ENCODE measurements at places on chromosomes 3 and 15. TPM values are rescaled to one million over a fixed set of nuclear protein-coding genes. Genes with fewer than 3 reads are reported as not detected.

DNA sequence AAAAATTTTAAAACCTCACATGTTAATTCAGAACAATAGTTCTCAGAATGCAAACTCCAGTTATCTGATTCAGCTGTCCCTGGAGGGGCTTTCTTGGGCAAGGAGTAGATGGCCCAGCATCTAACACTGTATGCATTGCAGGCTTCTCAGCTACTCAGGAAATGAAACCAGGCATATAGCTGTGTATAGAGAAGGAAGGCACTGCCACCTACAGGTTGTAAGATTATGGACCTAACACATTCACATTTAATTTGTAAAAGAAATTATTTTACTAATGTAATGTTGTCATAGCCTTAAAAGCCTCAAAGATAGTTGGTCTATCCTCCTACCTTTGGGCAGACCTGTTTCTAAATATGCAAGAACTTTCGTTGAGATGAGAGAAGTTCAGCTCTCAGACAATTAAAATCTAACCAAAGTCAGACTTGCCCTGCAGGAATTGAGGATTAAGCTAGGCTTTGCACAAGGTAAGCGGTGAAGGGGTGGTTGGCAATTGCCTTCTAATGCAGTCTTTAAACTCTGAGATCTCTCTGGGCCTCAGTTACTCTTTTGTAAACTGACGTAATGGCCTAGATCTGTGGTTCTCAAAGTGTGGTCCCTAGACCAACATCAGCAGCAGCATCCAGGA is 132.8 kb upstream of the SLC24A5 start:
- no peaks in the 10 kb centered on the region for H3K4me1 ChIP-seq
- H3K4me3 ChIP-seq = no peak overlapping the region
- H3K27me3 ChIP-seq = no peaks in the 10 kb centered on the region
- peak; percentile 70 for DNase-seq

FBXW12 gene
- polyA plus RNA-seq = not detected

GRCh38 chr3:141312354-141313092 is 55.8 kb upstream of the ZBTB38 start:
- no peaks in the 10 kb centered on the region for H3K27me3 ChIP-seq
- H3K4me3 ChIP-seq = no peak overlapping the region
- no peaks in the 10 kb centered on the region for H3K36me3 ChIP-seq
- no peak for DNase-seq

- H3K27ac ChIP-seq = peak within 1 kb of the TSS; percentile 91
- peak within 1 kb of the TSS; percentile 73 for H3K4me3 ChIP-seq
- H3K36me3 ChIP-seq = peaks cover 6% of the 10 kb centered on the region
- no peaks in the 10 kb centered on the region for H3K27me3 ChIP-seq
- H3K4me1 ChIP-seq = peaks cover 17% of the 10 kb centered on the region
Measured at GRCh38 chr15:88620995-88621772, at the start of gene AEN. TSS of gene AEN (plus strand) at chr15:88621340. CDS start at chr15:88626210, 4,870 bp downstream.

DNA sequence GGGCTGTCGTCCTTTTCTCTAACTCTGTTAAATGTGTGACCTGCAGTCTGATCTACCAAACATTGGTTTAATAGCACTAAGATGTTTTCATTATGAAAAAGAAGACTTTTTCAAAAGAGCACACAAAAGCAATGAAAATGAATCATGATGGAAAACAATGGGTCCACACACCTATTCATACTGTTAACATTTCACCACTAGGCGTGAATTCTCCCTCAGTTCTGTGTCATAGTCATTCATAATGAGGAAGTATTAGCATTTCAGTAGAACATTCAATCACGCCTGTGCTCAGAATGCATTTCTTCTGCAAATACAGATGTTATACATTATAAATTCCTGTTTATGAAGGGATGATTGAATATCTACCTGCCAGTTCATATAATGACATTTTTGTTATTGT is 35.9 kb downstream of the EIF4E3 start:
- DNase-seq = no peak
- no peak overlapping the region for H3K4me3 ChIP-seq
- no peaks in the 10 kb centered on the region for H3K27me3 ChIP-seq
- no peak overlapping the region for H3K27ac ChIP-seq

Measured in IMR-90 (cell line).